ENCODE measurements at places on chromosomes 5 and 9.

- DNase-seq, result peak; percentile 50
Observed at GRCh38 chr5:67283275-67283987, 86.8 kb upstream of the CD180 start.

- DNase-seq, result no peak
Observed at GRCh38 chr9:68574150-68574549, 33.5 kb upstream of the TMEM252 start.

DNA sequence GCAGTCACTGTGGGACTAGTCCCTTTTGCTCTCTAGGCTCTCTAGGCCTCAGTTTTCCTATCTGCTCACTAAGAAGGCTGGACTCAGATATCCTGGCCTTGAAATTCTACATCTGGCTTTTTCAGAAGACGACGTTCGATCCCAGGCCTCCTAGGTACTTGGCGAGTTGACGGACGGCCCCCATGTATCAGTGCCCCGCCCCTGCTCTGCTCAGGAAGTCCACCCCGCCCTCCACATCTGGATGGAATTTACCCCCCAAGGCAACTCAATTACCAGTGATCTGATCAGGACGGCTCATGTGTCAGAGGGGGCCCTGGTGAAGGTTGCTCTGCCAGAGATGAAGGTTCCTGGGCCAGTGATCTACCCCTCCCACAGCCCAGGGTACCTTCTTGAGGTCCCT, 44.1 kb upstream of the SYNPO start:
- DNase-seq, result no peak

DNA sequence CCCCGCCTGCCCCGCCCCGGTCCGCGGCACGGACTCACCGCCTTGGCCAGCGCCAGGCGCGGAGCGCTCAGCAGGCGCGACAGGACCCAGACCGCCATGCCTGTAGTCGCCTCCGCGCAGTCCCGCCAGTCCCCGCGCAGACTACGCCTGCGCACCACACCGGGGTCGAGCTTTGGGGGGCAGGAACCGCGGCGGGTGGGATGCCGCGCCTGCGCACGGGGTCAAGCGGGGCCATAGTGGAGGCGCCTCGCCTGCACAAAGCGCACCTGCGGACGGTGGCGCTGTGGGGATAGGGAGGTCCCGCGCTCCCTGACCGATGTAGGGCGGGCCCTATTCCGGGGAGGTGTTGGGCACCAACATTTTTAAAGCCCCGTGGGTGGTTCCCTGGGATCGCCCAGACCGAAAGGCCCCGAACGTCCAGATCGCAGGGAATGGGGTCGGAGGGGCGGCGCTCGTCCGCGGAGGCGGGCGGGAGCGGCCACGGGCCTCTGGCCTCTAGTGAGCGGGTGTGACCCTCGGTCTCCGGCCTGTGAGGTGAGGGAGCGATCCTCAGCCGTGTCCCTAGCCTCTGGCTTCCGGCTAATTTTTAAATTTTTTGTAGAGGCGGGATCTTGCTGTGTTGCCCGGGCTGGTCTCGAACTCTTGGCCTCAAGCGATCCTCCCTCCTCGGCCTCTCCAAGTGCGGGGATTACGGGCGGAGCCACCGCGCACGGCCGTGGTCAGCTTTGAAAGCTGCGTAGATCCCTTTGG, 70.8 kb upstream of the LPCAT1 start:
- peak; percentile 56 for DNase-seq

DNA sequence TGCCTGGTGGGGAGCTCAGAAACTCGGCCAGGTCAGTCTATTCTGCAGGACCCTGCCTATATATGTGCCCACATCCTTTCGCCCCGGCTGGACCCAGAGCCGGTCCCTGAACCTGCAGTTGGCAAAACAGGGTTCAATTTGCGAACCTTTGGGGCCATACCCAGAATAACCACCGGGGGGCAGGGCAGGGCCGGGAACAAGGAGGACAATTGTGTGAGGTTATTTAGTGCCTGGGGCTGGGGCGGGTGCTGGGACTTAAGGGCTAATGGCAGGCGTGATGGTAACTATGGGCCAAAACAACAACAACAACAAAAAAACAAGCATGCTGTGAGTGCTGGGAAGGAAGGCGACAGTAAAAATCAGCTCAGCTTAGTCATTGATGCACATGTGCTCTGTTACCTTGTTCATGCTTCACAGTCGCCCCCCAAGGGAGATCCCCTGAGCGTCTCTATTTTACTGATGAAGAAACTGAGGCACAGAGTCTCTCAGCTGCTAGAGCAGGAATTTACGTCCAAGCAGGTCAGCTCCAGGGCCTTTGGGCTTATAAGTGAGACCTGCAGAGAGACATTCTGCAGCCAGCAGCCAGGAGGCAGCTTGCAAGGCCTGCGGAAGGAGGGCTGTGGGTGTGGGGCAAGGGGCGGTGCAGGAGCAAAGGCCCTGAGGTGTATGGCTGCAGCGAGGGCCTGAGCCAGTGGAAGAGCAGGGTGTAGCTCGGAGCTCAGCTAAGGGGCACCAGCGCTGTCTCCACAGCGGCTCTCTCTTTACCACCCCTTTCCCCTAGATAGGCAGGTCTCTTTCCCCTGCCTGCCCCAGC, 106.0 kb downstream of the PHF2 start:
- peak; percentile 10 for DNase-seq

DNA sequence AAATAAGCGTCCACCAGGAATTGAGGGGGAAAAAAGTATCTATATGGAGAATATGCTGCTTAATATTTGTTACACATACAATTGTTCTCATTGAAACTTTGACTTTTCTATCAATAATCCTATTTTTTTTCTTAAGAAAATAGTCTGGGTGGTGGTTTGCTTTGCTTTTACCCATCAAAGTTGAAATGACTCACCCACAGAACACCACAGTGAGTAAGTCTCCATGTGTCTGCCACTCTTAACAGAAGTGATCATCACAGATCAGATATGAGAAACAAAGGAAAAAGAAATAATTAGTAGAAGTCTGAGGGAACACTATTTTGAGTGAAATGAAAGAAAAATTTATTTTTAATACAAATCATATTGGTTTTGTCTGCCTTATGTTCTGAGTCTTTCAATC, 742.8 kb downstream of the CDH9 start:
- DNase-seq, result no peak

DNA sequence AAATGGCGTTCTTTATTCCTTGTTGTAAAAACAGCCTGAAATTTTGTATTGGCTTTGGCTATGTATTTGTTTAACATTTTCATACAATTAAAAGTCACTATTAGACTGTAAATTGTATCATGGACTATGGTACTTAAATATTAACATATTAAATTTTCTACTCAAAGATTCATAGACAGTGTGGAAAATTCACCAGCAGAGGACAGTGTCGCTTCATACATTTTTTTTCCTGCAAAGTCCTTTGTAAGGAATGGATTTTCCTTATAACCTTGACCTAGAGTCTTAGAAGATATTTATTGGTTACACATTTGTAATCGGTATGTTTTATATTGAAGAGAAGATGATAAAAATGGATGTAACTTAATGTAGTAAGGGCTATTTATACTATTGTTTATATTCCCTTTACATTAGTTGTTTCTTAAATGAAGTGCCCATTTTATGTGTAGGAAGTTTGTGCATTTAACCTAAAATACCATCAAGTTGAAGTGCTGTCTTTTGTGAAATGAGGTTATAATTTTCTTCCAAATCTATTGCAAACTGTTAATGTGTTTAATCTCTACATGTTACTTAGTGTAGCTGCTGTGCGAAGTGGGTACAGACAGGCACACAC, 150.1 kb downstream of the KDM4C start:
- no peak for DNase-seq

DNA sequence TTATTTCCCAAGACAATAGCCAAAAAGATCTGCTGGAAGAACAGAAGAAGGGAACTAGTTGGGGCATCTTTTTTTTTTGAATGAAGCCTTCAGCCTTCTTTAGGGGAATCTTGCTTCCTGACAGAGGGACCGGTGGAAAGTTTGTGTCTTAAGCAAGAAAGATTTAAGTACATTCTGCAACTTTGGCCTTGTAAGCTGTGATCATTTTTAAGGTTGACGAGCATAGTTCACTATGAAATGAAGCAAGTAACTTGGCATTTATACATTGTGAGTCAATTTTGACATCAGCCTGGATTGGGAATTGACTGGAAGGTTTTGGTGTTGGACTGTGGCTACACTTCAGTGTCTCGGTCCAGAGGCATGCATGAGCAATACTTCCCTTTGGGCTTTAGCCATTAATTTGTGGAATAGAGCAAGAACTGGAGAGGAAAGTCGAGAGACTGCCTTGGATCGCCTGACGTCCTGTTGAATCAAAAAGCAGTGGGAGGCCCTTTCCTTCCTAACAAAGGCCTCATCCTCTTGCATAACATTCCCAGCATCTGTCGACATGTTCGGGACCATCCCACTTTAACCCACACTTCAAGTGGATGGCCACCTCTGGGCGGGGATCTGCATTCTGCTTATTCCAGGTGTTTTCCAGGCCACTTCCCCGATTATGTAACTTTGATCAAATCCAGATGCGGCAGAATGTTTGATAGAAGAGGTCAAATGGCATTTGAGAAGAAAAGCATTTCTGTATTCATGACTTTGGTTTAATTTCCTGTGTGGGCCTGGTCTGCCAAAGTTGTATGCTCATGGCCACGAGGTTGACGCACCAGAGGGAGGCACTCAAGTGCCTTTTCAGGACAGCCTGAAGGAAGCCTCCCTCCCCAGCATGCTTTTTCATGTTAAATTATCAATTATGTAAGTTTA, 12.5 kb downstream of the ABL1 start:
- DNase-seq, result no peak

GRCh38 chr9:71108937-71109336, 12.5 kb downstream of the TRPM3 start:
- DNase-seq, result no peak

DNA sequence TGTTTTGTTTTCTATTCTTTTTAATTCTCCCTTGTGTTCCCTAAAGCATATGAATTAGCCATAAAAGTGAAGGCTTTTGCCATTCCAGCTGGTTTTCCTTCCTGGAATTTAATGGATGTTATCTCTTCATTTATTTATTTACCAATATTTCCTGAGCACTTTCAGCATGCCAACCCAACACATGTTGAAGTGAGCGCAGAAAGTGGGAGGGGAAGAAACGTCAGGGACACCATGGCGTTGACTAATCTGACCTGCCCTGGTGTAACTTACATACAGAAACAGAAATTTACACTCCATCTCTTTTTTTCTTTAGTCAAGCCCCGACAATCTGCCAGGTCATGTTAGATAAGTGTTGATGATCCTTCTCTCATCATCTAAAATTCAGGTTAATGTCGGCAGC, 247.5 kb downstream of the PCSK5 start:
- no peak for DNase-seq

DNA sequence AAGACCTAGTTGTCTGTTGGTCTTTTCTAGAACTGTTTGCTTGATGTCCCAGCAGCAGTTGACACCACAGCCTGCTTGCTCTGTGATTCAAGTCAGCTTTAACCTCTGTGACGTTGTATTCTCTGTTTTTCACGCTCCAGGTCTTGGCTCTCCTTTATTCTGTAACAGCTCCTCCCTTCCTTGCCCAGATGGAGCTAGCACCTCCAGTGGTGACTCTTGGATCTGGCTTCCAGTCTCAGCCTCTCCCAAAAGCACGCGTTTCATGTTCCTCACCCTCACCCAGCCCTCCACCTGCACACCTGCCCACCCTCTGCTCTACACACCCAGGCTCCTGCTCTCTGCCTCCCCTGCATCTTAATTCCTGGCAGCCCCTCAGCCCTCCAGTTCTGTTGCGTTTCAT, 50.6 kb downstream of the DMRT1 start:
- DNase-seq, result no peak

- DNase-seq, result no peak
Observed at GRCh38 chr5:156527611-156528010, 200.6 kb downstream of the SGCD start.

DNA sequence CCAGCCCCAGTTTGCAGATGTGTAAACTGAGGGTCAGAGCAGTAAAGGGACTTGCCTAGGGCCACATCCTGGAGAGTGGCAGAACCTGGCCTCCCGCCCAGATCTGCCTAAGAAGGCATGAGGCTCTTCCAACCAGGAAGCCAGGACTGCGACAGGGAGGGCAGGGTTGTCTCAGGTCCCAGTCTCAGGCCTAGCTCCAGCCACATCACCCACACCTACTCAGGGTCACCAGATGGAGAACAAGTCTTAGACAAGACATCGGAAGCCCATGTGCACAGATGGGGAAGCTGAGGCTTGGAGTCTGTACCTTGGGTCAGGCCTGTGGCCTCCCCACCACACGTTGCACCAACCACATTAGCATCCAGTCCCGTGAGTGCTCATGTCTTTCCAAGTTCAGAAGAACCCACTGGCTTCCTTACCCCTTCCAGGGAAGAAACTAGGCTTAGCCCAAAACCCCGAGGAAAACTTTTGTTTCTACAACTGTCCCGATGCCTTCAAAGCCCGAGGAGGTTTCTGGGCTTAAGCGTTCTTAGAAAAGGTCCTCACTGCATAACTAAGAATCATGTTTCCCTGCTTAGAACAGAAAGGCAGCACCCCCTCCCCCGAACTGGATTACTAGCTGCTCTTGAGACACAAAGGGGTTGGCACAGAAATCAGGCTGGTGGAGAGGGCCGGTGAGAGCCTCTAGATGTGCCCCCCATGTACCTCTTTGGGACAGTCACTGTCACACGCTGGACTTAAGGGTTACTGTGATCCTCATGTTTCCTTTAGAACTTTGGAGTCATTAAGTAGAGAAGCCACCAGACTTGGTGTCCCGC, 2.2 kb downstream of the FAM78A start:
- no peak for DNase-seq

GRCh38 chr5:127011153-127011552, 19.2 kb downstream of the MARCHF3 start:
- no peak for DNase-seq

DNA sequence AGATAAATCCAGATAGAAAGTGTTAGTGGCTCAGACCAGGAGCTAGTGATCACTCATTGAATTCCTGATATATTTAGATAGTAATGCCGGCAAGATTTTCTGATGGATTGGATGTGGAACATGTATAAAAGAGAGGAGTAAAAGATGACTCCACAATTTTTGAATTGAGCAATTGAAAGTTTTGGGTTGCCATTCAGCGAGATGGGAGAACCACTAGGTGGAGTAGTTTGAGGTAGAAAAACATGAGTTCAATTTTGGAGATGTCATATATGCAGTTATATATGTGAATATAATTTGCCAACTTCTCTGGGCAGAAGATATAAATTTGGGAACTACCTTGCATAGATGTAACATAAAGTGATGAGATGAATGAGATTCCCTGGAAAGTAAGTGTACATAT, 502.5 kb upstream of the SEMA6A start:
- DNase-seq, result no peak

GRCh38 chr9:114484854-114485443, 20.3 kb downstream of the WHRN start:
- no peak for DNase-seq

DNA sequence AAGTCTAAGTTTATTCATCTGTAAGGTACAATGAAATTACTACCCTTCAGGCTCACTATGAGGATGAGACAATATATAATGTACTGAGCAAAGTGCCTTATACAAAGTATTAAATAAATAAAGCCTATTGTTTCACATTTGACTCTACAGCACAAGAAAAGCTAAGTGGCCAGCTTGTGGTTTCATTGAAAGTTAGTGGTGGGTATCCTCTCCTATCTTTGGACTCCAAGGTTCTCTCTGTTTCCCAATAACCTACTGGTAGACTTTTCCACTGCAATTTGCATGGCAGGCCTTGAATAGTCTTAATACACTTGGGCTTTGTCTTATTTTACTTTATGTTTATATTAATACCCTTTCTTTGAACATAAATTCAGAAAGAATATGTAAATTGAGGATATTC, 262.7 kb downstream of the DEPDC1B start:
- DNase-seq, result no peak

Measured in hypothalamus (tissue), 51 donors.